NAMALWA (cell line): ENCODE measurements at places on chromosomes 13 and 19.

- DNase-seq: peak; percentile 66
These were observed 33.6 kb downstream of the ELF1 start for GRCh38 chr13:40985381-40986100.

DNA sequence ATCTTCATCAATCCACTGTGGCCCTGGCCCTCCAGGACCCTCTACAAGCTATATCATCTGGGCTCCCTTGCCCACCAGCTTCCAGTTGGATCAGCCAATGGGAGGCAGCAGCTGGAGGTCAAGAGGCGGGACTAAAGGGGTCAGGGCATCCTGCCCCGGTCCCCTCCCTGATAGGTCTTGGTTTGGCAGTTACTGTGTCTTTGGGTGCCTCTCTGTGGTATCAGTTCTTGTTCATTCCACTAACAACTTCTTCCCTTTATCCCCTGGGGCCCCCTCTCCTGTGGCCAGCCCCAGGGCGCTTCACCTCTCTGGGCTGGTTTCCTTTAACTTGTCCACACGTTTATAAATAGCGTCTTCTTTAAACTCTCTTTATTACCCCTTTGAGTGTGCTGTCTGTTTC, 83.6 kb downstream of the DCT start:
- peak; percentile 16 for DNase-seq

GRCh38 chr13:52112591-52112990, 16.3 kb downstream of the NEK5 start:
- DNase-seq: no peak

- no peak for DNase-seq
These were observed 137.6 kb downstream of the GPC6 start for GRCh38 chr13:93364166-93364565.

GRCh38 chr13:100636441-100636840, 38.2 kb downstream of the TMTC4 start:
- no peak for DNase-seq

DNA sequence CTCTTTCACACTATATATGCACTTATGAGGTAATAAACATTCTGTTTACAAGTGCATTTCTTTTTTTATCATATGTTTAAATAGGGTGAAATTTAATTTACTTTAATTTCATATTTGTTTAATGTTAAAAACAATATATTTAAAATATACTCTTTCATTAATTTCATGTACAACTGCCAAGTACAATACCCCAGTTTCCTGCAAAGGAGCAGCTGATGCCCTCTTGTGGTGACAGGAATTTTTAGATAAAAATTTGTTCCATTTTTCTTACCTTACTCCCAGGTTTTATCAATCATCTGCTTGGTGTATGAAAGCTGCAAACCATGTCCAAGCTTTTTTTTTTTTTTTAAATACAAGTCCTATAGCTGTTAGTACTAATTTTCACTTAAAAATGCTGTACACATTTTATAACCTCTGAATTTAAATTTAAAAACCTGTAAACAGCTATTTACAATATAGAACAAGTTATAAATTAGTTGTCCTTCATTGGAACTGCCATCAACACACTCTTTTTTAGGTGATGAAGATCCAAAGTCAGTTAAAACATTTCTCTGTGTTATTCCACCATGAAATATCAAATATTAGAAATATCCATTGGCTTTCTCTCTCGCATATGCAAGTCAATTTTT, 4.9 kb downstream of the PCDH20 start:
- peak; percentile 54 for DNase-seq

DNA sequence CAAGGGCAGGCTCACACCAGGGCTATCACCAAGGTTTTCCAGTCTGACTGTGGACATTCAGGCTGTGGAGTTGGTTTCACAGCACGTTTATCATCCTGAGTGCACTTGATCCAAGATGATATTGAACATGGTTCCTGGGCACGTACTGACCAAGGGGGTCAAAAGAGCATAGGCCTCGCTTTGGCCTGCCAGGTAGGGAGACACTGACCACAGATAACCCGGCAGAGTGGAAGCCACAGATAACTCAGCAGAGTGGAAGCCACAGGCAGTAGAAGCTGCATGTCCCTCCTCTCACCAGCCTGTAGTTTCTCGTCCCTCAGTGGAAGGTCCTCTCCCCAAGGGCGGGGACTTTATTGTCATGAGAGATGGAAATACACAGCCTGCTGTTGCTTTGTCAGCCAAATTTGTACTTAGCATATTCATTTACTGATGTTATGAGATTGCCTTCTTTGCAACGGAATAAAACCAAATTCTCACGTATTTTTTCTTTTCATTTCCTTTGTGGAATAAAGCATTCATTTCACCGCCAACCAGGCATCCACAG, 8.8 kb upstream of the KRTDAP start:
- no peak for DNase-seq
